ENCODE measurements at places on chromosomes 7 and 10. TPM values are rescaled to one million over a fixed set of nuclear protein-coding genes. Genes with fewer than 3 reads are reported as not detected.

DNA sequence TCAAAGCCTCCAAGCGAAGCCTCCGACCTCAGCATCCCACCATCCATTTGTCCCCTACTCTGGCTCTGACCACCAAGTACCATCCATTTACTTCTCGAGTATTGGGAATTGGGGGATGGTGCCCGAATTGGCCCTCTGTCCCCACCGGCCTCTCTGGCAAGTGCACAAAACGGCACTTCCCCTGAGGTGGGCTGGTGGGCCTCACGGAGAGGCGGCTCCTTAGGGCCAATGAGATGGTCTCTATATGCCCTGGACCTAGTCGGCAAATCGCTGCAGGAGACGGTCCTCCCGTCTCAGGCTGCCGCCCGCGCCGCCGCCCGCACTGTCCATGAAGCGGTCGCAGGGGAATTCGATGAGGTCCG lies 2.8 kb downstream of the TRIL start:
- H3K4me1 ChIP-seq, result peaks cover 16% of the 10 kb centered on the region
- DNase-seq, result no peak
- peak overlapping the region; percentile 78 for H3K4me3 ChIP-seq
- H3K27ac ChIP-seq, result no peak overlapping the region
- peaks cover 21% of the 10 kb centered on the region for H3K27me3 ChIP-seq

DNA sequence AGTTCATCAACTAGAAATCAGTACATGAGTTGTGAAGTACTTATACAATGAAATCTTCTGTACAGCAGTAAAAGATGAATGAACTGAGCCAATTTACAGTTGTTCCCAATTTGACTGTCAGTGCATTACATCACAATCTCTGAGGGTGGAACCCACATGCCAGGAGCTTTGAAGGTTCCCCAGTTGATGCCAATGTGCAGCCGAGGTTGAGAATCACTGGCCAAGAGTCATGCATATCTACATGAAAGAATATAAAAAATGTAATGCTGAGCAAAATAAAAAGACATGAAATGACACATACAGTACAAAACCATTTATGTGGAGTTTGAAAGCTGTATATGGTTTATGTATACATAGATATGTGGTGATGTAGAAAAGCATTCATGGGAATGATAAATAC lies 22.1 kb upstream of the CCNJ start:
- DNase-seq, result no peak
- no peaks in the 10 kb centered on the region for H3K36me3 ChIP-seq
- H3K4me1 ChIP-seq, result no peaks in the 10 kb centered on the region
- H3K4me3 ChIP-seq, result no peak overlapping the region
- H3K27me3 ChIP-seq, result no peaks in the 10 kb centered on the region
- no peak overlapping the region for H3K27ac ChIP-seq

DNA sequence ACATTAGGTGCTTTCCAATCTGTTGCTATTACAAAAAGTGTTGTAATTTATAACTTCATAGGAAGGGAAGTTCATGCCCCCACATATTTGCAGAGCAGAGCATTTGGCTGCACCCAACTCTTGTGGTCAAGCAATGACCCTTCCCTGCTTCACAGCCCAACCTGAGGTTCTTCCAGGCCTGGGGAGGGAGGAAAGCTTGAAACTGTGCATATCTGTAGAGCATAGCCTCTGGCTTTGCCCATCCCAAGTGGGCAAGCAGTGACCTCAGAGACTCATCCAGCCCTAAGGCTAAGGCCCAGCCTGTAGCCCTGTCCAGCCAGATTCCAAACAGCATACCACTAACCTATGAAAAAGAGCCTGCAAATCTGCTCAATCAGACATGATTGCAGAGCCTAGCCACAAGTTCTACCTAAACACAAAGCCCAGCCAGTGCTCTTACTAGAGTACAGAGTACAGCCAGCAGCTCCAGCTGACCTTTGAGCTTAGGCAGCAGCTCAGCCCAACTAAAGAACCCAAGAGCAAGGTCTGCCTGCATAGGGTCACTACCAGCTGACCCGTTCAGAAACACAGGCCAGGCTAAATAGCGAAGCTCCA lies 14.4 kb upstream of the GSTK1 start:
- H3K27me3 ChIP-seq, result no peaks in the 10 kb centered on the region
- no peak overlapping the region for H3K4me3 ChIP-seq
- H3K36me3 ChIP-seq, result no peaks in the 10 kb centered on the region
- H3K4me1 ChIP-seq, result no peaks in the 10 kb centered on the region
- DNase-seq, result no peak

- H3K4me3 ChIP-seq, result no peak overlapping the region
- no peaks in the 10 kb centered on the region for H3K27me3 ChIP-seq
- no peaks in the 10 kb centered on the region for H3K4me1 ChIP-seq
- H3K27ac ChIP-seq, result no peak overlapping the region
- no peak for DNase-seq
Measured at GRCh38 chr7:143369678-143370651, 7.5 kb upstream of the FAM131B start.

DNA sequence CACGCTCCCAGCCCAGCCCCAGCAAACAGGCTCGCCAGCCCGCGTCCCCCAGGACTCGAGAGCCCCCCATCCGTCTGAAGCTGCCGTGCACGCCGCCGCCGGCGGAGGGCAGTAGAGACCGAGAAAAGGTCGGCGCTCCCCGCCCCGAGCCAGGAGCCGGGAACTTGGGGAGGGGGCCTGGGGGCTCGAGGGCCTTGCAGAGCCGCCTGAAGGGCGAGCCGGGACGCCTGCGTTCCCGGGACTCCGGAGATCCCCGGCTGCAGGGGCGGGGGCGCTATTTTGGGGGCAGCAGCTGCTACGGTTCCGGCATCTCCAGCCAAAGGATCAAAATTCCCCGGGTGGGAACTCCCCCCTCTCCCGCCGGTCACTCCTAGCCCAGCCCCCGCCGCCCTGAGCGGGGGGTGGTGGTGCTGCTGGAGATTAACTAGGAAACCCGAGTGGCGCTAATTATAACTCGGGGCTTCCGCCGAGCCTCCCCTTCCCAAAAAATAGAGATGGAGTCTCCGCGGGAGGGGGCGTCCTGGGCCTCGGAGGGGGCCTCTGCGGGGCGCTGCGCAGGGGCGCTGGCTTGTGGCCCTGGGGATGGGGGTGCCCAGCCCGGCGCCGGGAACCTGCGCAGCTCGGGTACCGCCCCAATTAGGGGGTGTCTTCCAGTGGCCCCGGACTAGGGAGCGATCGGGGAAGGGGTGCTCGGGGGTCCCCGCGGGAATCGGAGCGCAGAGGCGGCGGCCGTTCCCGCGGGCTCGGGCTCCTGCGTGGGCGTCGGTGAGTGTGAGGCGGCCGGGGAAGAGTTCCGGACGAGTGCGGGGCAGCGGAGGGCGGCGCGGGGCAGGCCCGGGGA lies 608 bp downstream of the ACHE start:
- peak; percentile 89 for DNase-seq
- peaks cover 24% of the 10 kb centered on the region for H3K4me1 ChIP-seq
- no peaks in the 10 kb centered on the region for H3K27me3 ChIP-seq
- H3K27ac ChIP-seq, result peak overlapping the region; percentile 85
- peak overlapping the region; percentile 79 for H3K4me3 ChIP-seq
- no peaks in the 10 kb centered on the region for H3K36me3 ChIP-seq

DNA sequence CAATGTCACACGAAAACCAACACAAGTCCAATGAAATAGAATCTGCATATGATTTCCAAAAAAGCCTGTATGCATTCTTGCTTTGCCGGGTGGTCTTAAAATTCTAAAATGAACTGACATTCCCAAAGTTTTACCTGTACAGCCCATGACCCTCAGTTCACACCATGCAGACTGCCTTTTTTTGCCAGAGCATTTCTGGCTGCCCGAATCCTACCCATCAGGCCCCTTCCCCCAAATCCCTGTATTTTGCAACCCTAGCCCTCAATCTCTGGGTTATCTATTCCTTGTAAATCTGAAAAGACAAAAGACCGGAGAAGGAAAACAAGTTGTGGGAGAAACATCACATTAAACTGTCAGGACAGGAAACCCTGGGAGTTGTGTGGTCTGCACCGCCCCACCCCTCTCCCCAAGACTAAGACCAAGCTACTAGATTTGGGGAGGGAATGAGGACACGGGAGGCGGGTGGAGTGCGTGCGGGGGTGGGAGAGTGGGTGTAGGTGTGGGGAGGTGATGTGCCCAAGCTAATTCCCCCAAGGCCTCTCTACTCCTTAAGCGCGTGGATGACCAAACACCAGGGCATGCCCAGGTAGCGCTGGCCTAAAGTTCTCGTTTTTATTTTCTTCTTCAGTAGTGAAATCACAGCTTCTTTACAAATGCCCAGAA lies 1.4 kb downstream of the JCAD start:
- H3K27ac ChIP-seq, result peak overlapping the region; percentile 80
- H3K4me1 ChIP-seq, result no peaks in the 10 kb centered on the region
- no peaks in the 10 kb centered on the region for H3K36me3 ChIP-seq
- peak overlapping the region; percentile 87 for H3K4me3 ChIP-seq
- no peak for DNase-seq

DNA sequence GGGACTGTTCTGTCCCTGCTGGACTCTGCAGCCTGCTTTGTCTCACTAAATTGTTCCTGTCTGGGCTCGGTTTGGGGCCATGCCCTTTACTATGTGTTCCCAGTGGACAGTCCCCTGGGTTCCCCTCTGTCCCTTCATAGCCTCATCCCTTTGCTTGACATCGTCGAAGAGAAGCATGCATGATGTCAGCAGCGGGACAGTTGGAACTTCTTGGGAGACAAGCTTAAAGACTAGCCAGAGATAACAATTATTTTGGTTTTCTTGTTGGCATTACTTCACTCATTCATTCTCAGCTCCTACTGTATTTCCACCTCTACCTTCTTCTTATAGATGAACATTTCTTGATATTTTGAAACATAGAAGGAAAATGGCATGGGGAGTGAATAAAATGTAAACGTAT lies 2.7 kb downstream of the EPHB6 start:
- no peaks in the 10 kb centered on the region for H3K4me1 ChIP-seq
- no peak overlapping the region for H3K4me3 ChIP-seq
- no peak overlapping the region for H3K27ac ChIP-seq
- DNase-seq, result no peak
- H3K27me3 ChIP-seq, result no peaks in the 10 kb centered on the region

- no peaks in the 10 kb centered on the region for H3K27me3 ChIP-seq
- no peak overlapping the region for H3K27ac ChIP-seq
- H3K36me3 ChIP-seq, result no peaks in the 10 kb centered on the region
- DNase-seq, result no peak
- H3K4me1 ChIP-seq, result no peaks in the 10 kb centered on the region
- no peak overlapping the region for H3K4me3 ChIP-seq
Measured at GRCh38 chr7:77482015-77482414, 55.1 kb upstream of the PTPN12 start.

GRCh38 chr10:9166770-9167169 lies 1112.3 kb downstream of the GATA3 start:
- H3K27ac ChIP-seq, result no peak overlapping the region
- H3K4me1 ChIP-seq, result no peaks in the 10 kb centered on the region

DNA sequence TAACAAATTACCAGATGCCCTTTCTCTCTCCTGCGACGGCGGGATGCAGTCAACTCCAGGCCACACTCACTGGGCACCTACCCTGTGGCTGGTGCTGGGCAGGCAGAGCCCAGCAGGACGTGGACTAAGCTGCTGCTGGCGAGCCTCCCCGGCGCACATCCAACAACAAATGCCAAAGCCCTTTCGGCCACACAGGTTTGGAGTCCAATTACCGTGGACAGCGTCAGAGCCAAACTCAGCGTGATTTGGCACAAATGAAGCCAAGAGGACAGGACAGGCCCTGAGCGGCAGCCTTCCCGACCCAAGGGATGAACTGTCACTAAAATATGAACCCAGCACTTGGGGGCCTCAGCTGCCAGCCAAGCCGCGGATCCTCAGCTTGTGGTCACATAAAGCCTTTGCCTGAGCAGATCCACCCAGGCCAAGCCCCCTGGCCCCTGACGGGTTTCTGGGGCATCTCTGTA lies 28.4 kb downstream of the DAGLB start:
- peak; percentile 96 for DNase-seq
- peaks cover 19% of the 10 kb centered on the region for H3K4me1 ChIP-seq
- no peaks in the 10 kb centered on the region for H3K27me3 ChIP-seq
- peaks cover 44% of the 10 kb centered on the region for H3K36me3 ChIP-seq
- peak overlapping the region; percentile 81 for H3K27ac ChIP-seq

GRCh38 chr7:134068670-134069069 lies 58.5 kb upstream of the LRGUK start:
- peaks cover 8% of the 10 kb centered on the region for H3K36me3 ChIP-seq
- no peaks in the 10 kb centered on the region for H3K4me1 ChIP-seq
- H3K27ac ChIP-seq, result no peak overlapping the region
- no peak for DNase-seq
- no peaks in the 10 kb centered on the region for H3K27me3 ChIP-seq

GRCh38 chr7:16619979-16620408 lies 25.6 kb downstream of the ANKMY2 start:
- peak overlapping the region; percentile 72 for H3K27ac ChIP-seq
- no peaks in the 10 kb centered on the region for H3K27me3 ChIP-seq
- H3K36me3 ChIP-seq, result no peaks in the 10 kb centered on the region
- DNase-seq, result no peak
- peak overlapping the region; percentile 19 for H3K4me3 ChIP-seq
- H3K4me1 ChIP-seq, result peaks cover 5% of the 10 kb centered on the region

- peaks cover 57% of the 10 kb centered on the region for H3K36me3 ChIP-seq
- peaks cover 9% of the 10 kb centered on the region for H3K4me1 ChIP-seq
- no peak for DNase-seq
- no peaks in the 10 kb centered on the region for H3K27me3 ChIP-seq
- H3K4me3 ChIP-seq, result no peak overlapping the region
- H3K27ac ChIP-seq, result no peak overlapping the region
Measured at GRCh38 chr7:2237109-2237602, 4.4 kb upstream of the MAD1L1 start.

DNA sequence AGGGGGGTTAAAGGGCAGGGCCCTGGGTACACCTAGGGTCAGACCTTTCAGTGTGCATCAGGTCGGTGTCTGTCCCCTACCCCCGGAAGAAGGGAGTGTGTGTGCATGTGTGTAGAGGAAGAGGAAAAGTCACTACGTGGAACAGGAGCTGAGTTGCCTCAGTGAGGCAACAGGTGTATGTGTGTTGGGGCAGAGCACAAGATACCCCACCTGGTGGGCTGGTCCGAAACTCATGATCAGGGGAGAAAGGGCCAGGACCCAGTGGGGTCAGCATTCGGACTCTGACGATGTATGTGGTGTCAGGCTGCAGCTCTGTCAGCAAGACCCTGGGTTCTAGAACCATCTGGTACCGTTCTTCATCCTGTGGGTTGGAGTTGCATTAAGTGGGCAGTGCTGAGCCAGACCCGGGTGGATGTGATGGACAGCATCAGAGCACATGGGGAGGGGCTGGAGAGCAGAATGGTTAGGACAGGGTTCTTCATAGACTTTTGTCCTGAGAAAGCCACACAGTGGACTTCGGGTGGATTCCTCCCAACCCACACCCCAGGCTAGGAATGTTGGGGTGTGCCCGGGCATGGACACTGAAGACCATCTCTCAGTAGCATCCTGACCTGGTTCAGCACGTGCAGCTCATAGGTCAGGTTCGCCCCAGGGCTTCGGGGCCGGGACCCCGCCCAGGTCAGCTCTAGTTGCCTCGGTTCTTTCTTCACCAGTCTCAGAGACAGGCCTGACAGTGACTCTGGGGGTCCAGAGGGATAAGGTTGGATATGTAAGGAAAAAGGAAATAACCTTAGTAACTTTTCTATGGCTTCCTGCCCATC lies 10.7 kb downstream of the EPHA1 start:
- no peaks in the 10 kb centered on the region for H3K36me3 ChIP-seq
- DNase-seq, result no peak

Gene TRIM50
- total RNA-seq, result 0.32 TPM

Gene LRRC4
- total RNA-seq, result 3.0 TPM

Gene CROT
- 12.1 TPM for total RNA-seq

Gene CPA2
- total RNA-seq, result not detected

Gene WDFY4
- 1.3 TPM for total RNA-seq

Data from psoas muscle (tissue), 8 donors.